ENCODE measurements at places on chromosomes 16 and 17.

DNA sequence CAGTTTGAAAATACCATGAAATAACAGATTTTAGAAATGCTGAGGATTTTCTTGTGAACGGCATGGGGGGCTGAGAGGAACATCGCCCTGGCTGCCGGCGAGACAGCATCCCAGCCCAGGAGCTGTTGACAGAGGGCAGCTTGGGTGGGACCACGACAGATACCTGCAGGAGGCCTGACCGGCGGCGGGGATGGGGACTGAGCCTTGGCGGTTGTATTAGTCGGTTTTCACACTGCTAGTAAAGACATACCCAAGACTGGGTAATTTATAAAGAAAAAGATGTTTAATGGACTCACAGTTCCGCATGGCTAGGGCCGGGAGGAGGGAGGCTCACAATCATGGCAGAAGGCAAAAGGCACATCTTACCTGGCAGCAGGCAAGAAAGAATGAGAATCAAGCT lies 82.3 kb upstream of the DNAH17 start:
- DNase-seq, result no peak

DNA sequence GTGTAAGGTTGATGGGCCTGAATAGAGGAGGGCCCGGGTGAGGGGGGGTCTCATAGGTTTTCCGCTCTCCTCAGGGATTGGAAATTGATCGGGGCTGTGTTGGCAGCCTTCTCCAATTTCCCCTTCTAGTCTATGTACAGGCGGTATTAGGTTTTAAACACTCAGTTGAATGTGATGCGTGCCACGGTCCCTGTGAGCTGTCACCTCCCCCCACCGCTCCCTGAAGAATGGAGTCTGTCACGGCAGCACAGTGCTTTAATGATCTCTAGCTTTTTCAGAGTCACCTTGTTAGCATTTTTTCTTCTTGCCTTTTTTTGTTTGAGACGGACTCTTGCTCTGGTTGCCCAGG lies 800 bp downstream of the COX4I1 start:
- no peak for DNase-seq

DNA sequence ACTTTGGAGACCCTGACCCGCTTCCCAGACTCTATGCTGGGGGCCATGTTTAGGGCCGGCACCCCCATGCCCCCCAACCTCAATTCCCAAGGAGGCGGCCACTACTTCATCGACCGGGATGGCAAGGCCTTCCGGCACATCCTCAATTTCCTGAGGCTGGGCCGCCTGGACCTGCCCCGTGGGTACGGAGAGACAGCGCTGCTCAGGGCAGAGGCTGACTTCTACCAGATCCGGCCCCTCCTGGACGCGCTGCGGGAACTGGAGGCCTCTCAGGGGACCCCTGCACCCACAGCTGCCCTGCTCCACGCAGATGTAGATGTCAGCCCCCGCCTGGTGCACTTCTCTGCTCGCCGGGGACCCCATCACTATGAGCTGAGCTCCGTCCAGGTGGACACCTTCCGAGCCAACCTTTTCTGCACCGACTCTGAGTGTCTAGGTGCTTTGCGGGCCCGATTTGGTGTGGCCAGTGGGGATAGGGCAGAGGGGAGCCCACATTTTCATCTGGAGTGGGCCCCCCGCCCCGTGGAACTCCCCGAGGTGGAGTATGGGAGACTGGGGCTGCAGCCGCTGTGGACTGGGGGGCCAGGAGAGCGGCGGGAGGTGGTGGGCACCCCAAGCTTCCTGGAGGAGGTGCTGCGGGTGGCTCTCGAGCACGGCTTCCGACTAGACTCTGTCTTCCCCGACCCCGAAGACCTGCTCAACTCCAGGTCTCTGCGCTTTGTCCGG lies 1.1 kb downstream of the KCTD11 start:
- DNase-seq, result no peak

GRCh38 chr16:66516808-66517585 lies 32.9 kb downstream of the TK2 start:
- DNase-seq, result peak; percentile 99

DNA sequence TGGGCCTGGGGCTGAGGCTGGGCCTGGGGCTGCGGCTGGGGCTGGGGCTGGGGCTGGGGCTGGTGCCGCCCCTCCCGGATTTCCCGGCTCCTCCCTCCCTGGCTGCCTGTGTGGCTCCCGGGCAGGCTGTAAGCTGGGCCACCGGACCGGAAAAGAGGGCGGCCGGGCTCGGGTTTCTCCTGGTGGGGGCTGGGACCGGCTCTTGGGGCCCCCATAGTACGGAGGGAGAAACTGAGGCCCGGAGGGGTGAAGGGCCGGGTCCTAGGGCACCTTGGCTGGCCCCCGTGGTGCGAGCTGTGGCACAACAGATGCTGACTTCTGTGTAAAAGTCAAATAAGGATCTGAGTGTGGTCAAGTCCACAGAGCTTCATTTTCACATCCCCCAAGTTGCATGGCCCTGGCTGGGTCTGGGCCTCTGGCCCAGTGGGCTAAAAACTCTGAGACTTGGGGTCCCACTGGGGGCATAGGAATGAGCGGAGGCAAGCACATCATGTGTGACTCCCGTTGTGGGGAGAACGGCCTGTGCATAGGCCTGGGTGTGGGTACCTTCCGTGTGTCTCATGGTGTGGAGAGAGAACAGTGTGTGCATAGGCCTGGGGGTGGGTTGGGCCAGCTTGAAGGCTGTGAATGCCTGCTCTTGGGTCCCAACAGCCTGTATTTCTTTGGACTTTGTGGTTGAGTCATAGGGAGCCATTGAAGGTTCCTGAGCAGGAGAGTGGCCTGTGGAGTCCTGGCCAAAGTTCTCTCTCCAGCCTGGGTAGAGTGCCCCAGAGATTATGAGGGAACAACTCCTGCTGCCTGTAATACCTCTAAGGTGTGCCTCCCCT lies 123.9 kb upstream of the CIBAR2 start:
- DNase-seq, result no peak

DNA sequence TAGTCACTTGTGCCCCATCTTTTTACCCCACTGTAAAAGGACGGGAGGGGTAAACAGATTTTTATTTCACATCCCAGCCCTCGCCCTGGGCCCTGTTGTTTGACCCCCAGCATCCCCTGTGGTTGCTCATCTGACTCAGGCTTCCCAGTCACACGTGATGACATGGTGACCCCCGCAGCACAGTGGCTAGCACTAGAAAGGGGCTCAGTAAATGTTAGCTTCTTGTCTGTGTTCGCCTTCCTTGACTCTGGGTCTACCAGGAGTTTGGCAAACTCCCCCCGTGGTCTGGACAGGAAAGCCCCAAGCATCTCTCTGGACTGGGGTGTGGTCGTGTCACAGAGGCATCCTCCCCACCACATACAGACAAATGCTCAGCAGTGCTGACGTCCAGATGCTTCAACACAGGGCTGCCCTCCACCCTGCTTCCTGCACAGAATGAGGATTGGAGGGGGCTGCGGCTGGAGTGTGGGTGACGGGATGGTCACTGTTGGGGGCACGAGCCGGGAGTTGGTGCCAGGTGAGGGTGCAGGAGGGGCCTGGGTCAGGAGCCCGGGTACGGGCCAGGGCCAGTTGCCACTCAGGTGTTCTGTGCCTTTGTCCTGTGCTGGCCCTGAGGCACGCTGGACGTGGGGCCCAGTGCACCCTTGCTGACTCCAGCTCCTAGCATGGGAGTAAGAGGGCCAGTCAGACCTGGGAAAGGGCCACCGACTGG lies 69.1 kb downstream of the METRNL start:
- no peak for DNase-seq

- no peak for DNase-seq
These were observed 3.2 kb downstream of the PITPNA start for GRCh38 chr17:1559047-1560043.

DNA sequence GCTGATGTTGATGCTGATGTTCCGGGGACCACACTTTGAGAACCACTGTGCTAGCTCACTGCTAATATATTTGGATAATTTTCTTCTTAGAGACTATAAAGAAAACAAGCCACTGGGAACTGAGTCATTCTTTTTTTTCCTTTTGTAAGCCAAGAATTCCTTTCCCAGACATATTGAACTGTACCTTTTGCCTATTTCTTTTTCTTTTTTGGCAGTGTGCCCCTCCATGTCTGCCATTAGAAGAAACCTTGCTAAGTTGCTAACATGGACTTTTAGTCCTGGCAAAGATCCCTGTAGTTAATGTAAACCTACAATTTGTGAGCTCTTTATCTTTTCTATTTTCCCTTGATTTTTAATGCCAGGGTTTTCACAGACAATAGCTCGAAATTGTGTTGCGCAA lies 17.3 kb upstream of the ERCC4 start:
- DNase-seq, result no peak

GRCh38 chr17:72529386-72529785 lies 408.6 kb downstream of the SOX9 start:
- peak; percentile 22 for DNase-seq

DNA sequence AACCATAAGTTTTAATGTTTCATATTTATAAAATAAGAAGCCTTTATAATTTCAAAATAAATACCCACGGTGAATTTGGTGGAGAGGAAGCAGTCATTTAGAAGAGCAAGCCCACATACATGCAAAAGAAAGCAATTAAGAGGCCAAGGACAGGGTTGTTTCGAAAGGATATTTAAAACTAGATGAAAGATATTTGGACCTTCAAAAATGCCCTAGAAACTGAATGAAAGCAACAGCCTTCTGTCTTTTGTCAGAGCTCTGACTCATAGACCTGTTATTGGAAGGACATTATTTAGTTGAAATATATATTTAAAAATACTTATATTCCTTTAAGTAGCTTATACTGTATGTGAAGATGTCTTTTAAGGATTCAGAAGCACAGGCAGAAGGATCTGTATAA lies 8.6 kb upstream of the METTL9 start:
- DNase-seq, result no peak

GRCh38 chr17:45934044-45934979 lies 40.0 kb downstream of the MAPT start:
- DNase-seq, result no peak

- peak; percentile 40 for DNase-seq
These were observed 2.7 kb upstream of the IRX5 start for GRCh38 chr16:54928016-54928356.

GRCh38 chr16:53112015-53112414 lies 57.2 kb downstream of the CHD9 start:
- DNase-seq, result no peak

DNA sequence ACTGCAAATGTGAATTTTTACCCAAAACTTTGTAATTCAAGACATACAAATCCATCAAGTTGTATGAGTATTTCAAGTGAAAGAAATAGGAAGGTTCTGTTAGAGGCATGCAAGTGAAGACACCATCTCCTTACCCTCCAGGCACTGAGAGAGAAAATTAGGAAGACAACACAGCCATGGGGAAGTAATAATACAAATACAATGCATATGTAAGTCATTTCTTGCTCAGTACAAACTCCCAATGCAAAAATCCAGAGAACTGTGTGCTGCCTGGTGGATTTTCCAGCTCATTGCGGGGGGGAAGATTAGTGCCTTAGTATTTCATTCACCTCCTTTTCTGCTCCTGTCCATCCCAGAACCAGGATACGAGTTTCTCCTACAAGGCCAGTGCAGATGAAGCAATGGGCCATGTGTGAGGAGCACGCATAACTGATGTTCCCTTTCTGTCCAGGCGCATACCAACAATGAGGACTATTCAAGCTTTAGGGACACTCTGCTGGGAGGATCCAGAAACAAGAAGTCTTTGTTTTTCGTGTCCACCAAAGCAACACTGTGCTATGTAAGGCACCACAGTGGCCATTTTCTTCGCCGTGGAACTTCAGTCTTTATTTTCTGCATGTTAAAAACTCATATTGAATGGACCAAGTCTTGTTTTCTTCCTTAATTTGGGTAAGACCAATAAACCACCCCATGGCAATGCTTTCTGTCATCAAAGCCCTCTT lies 143.7 kb upstream of the RCVRN start:
- DNase-seq, result no peak

- DNase-seq, result no peak
These were observed 6.7 kb upstream of the UBE2O start for GRCh38 chr17:76459674-76460073.

DNA sequence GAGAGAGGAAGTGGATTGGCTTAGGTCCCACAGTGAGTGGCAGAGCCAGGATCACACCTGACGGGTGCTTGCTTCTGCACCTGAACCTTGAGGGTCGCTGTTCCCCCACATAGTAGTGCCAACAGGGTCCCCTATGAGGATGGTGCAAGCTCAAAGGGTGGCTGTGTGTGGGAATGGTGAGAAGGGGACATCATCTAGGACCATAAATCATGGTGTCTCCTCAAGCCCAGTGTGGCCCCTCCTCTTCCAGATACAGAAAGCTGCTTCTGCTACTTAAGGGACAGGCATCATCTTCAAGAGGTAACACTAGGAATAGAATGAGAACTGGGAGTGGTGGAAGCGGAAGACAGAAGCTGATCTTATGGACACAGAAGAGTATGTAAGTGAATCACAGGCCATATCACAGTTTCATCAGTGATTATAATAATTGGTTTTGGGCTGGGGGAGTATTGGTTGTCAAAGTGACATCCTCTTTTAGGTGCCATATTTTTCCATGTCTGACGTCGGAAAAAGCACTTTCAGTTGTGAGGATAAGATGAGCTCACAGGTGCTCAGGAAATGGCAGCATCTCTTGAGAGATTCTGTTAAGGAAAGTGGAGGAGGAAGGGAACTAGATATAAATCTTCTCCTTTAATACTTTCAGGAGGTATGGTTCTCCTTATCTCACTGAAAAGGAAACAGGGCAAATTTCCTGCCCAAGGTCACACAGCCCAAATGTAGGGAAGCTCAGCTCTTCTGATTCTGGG lies 83.2 kb upstream of the HNF1B start:
- DNase-seq, result no peak

- DNase-seq, result peak; percentile 70
These were observed 790 bp downstream of the TRADD start for GRCh38 chr16:67158637-67159600.

DNA sequence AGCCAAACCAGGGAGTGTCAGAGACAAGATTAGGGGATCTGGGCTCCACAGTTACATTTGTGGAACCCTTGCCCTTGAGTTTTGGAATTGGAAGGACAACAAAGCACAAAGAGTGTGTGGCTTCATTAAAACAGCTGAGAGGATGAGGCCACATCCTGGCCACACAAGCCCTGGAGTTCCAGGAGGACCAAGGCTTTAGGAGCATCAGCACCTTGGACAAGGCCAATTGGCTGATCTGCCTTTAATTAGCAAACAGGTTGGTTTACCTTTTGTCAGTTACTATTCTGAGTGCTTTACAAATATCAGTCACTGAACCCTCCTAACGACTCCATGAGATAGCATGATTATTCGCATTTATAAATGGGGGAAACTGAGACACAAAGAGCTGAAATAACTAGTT lies 54.7 kb downstream of the SLC6A2 start:
- DNase-seq, result no peak

DNA sequence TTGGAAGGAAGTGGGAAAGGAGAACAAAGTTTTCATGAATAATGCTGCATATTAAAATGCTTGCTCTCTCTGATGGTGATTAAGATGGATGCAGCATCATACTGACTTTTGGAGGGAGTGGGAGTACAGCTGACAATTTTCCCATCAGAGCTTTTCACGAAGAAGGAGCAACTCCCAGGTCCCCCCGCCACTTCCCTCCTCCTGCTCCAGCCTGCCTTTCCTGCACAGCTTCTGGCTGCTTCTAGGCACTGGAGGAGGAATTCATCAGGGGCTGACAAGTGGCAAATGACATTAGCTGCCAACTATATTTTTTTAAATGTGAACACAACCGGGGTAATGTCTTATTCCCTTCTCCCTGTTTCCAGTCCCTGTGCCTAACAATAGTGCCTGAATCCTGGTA lies 477.9 kb downstream of the SHISA9 start:
- DNase-seq, result no peak

GRCh38 chr16:48158296-48158695 lies 2.5 kb upstream of the ABCC12 start:
- DNase-seq, result peak; percentile 14

Data from Caki2 (cell line).